ENCODE measurements at places on chromosomes 12 and 14. TPM values are rescaled to one million over a fixed set of nuclear protein-coding genes. Genes with fewer than 3 reads are reported as not detected.

DNA sequence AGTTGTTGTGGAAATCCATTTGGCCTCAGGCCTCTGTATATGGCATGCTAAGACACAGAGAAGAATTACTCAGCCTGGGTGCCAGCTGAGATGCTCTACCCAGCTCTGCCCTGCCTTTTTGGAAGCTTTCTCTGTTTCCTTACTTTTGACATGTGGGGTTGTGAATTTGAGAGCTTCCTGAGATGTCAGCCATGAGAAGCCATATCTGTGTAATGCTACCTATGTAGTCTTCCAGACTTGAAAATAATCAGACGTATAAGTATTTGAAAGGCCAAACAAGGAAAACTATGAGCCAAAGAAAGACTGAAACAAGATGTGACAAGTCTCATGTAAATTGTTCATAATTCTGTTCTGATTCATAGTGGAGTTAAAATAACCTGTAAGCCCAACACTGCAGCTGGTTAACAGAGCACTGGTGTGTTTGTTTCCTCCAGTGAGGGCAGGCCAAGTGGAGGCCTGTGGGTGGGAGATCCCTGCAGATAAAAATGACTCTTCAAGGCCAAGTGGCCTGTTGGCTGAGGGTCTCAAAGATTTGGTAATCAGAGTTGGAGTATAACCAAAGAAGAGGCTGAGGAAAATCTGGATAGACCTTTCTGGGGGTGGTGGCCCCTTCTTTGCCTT is 94.0 kb downstream of the TMX1 start:
- DNase-seq = no peak

Gene SLC7A7
- total RNA-seq = 0.38 TPM

- no peak for DNase-seq
Measured at GRCh38 chr14:74985028-74985310, 17.8 kb upstream of the EIF2B2 start.

Gene C12orf54
- not detected for total RNA-seq

DNA sequence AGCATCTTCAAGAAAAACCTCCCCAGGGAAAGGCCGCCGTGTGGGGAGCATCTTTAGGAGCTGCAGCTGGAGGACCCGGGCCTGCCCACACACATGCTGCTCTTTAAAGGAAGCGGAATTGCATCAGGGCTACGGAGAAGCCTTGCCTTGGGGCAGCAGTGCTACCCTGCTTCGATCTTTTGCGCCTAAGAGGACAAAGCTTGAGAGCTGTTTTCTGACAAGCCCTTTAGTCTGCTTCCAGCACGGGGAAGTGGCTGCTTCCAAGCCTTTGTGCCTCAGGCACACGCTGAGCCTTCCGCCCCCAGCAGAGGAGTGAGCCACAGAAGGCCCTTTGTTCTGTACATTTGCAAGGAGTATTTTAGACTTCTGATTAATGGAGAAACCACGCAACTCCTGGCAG is 31.5 kb downstream of the COA8 start:
- no peak for DNase-seq

Gene APOF
- not detected for total RNA-seq

GRCh38 chr12:26319511-26319910 is 124.1 kb downstream of the SSPN start:
- DNase-seq = peak; percentile 33

GRCh38 chr12:114662512-114663177 is 21.3 kb downstream of the TBX3 start:
- DNase-seq = peak; percentile 76

- DNase-seq = no peak
Measured at GRCh38 chr12:27094726-27095125, 12.3 kb upstream of the C12orf71 start.

DNA sequence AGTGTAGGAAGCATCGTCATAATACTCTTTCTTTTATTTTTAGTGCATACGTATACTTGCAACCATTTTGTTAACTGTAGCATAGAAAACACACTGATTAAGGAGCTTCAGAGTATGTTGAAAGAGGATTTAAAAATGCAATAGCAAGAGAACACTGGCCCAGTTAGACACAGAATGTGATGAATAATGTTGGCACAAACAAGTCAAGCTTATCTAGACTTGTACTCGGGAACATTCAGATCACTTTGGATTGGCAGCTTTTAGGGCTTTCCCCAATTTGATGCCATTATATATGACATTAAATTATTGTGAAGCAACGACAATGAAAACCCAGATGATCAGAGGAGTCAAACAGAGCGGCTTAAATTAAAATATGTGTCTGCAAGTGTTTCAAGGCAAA is 468.1 kb downstream of the PRKD1 start:
- no peak for DNase-seq

DNA sequence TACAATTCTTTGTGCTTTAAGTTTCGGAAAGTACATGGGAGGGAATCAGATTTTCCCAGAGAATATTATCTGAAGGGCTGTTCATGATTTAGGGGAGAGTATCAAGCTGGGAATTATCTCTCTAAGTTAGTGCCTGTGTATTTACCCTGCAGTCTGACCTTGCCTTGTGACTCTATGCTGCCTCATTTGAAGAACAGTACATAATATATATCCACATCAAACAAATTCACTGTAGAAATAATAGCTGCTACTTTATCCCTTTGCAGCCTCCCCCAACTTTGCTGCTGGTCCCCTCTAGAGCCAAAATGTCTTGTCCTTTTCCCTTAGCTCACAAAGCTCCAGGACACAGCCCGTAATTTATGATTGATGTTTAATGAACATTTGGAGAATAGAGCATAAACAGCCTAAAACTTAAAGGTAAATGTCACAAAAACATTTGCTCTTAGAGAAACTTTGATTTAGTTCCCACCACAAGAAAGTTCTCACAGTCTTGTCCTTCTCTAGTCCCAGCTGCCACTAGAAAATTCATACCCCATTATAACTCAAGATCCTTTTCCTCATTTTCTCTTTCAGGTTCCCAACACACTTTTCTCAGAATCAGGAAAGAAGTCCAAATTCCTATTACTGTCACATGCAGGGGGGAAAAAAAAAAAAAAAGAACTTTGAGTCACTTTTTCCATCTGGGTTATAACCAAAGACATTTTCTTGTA is 1009.6 kb downstream of the FLRT2 start:
- DNase-seq = no peak

GRCh38 chr12:15732341-15733061 is 56.7 kb downstream of the EPS8 start:
- peak; percentile 77 for DNase-seq

DNA sequence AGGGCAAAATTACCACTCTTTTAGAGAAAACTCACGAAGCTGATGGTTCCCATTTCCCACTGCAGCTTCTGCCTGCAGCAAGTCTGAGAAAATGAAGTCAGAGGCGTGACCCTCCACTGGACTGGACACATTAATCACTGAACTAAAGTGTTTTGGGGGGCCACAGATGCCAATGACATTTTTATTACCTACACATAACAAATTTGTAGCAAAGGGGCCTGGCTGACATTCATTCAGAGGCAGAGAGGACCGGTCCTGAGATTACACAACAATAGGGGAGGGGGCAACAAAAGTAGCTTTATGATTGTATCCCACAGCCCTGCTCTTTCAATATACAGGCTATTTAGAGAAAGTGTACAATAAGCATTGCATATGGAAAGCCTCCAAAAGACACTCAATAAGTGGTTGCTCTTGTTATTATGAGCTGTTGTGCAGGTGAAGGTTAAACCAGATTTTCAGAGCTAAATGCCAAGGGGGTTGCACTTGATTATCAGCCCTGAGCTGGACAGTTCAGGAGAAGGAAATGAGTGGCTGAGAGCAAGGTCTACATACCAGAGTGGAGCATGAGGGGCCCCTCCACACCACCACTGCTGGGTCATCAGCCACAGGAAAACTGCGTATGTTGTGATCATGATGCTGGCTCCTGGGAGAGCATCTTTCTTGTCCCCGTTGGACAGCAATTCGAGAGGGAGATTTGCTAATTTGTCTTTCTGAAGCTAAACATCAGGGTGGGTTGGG is 41.5 kb upstream of the CCDC60 start:
- no peak for DNase-seq

GRCh38 chr12:55955800-55956508 is 9.9 kb downstream of the PMEL start:
- DNase-seq = peak; percentile 60

DNA sequence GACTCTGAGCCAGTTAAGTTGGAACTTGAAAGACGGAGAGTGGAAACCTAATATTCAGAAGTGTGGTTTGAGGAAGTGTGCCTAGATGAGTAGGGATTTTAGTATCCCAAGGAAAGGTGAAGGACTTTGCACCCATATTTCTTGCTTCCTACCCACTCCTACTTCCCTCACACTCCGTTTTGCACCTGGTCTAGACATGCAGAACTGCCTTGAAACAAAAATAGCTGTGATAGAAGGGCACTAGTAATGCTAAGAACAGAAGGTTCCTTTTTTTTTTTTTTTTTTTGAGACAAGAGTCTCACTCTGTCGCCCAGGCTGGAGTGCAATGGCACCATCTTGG is 732 bp upstream of the ARF3 start:
- no peak for DNase-seq

DNA sequence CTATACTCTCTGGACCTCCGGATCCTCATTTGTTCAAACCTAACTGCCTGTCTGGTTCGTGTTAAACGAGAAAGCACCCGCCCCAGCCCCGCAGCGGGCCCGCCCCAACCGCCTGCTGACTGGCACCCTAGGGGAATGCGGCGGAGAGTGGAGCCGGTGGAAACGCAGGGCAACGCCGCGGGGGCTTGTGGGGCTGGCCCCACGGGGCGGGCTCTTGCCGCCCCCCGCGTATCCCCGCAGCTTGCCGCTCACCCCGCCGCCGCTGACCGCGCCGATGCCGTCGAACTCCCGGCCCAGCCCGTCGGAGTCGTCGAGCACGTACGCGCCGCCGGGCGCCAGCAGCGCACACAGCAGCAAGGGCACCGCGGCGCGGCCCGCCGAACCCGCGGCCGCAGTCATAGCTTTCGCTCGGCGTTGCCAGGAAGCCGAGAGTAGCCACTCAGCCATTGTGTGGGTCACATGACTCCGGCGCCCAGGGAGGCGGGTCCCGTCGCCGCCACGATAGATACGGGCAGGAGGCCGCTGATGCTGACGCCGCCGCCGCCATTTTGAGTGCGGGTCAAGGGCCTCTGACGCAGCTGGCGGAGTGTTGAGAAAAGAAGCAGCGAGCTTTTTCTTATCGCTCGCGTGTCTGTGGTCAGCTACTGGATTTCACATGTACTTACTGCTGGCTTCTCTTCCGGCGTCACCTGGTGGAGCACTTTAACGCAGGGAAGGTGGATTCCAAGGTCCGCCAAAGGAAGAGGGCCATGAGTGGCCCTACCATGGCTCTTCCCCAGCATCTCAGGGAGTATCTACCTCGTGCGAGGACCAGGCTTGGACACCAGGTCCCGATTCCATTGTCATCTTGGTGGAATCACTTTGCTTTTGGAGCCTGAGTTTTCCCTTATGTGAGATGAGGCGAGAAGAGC is at the start of gene GALC:
GALC (minus strand) TSS at position 465 of the 911 bp plus-strand sequence; CDS start at position 447, 18 bp downstream.
- peak; percentile 80 for DNase-seq

GRCh38 chr12:5912437-5913334 is 32.4 kb downstream of the ANO2 start:
- no peak for DNase-seq

GRCh38 chr12:9741726-9742125 is 8.8 kb upstream of the CLECL1 start:
- no peak for DNase-seq

- no peak for DNase-seq
Measured at GRCh38 chr12:41769810-41770209, 374.9 kb downstream of the GXYLT1 start.

DNA sequence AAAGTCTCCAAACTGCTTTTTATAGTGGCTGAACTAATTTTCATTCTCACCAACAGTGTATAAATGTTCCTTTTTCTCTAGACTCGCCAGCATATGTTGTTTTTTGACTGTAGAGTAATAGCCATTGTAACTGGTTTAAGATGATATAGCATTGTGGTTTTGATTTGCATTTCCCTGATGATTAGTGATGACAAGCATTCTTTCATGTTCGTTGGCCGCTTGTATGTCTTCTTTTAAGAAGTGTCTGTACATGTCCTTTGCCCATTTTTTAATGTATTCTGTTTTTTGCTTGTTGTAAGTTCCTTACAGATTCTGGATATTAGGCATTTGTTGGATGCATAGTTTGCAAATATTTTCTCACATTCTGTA is 404.9 kb downstream of the FLRT2 start:
- no peak for DNase-seq

GRCh38 chr14:60183741-60184140 is 18.5 kb upstream of the DHRS7 start:
- no peak for DNase-seq

Gene TMEM121
- 21.2 TPM for total RNA-seq

DNA sequence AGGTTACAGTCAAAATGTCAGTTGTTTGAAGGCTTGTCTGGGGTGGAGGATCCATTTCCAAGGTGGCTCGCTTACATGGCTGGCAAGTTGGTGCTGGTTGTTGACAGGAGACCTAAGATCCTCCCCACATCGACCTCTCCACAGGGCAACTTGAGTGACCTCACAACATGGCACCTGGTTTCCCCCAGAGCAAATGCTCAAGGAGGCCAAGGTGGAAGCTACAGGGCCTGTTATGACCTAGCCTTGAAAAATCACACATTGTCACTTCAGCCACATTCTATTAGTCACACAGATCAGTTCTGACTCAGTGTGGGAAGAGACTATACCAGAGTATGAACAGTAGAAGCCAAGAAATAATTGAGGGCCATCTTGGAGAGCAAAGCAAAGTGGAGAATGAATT is 11.3 kb upstream of the GNG2 start:
- DNase-seq = no peak

- no peak for DNase-seq
Measured at GRCh38 chr14:96255501-96256366, at the start of gene BDKRB1. Gene BDKRB1 (plus strand): TSS chr14:96256210. CDS start chr14:96263683, 7,473 bp downstream.

- DNase-seq = peak; percentile 25
Measured at GRCh38 chr12:8948701-8949341, 624 bp downstream of the M6PR start.

GRCh38 chr14:102029956-102030355 is 56.9 kb downstream of the HSP90AA1 start:
- DNase-seq = no peak

Gene CLEC1A
- total RNA-seq = not detected

Gene SLC25A21
- total RNA-seq = 1.9 TPM

DNA sequence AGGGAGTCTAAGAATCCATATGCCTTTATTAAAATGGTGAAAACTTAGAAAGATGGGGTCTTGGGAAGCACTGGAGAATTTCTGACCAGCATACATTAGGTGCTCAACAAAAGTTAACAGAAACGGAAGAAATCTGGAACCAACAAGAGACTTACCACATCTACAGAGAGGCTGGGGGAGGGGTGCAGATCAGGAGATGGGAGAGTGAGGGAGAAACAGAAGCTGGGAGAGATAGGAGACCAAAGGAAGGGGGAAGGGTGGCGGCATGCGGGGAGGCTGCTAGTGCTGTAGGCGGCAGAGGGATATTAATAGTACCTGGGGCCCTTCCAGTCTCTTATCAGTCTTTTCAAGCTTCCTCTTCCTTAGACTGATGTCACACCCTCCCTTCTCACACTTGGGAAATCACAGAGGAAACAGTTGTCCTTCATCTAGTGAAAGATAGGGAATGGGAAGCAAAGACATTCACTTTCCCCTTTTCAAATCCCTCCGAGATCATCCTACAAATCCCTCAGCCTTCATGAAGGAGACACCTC is 18.1 kb downstream of the ZBTB39 start:
- no peak for DNase-seq

Data from Caki2 (cell line).